Foreskin keratinocyte (primary cell): ENCODE measurements at places on chromosomes 12 and 14. TPM values are rescaled to one million over a fixed set of nuclear protein-coding genes. Genes with fewer than 3 reads are reported as not detected.

DNA sequence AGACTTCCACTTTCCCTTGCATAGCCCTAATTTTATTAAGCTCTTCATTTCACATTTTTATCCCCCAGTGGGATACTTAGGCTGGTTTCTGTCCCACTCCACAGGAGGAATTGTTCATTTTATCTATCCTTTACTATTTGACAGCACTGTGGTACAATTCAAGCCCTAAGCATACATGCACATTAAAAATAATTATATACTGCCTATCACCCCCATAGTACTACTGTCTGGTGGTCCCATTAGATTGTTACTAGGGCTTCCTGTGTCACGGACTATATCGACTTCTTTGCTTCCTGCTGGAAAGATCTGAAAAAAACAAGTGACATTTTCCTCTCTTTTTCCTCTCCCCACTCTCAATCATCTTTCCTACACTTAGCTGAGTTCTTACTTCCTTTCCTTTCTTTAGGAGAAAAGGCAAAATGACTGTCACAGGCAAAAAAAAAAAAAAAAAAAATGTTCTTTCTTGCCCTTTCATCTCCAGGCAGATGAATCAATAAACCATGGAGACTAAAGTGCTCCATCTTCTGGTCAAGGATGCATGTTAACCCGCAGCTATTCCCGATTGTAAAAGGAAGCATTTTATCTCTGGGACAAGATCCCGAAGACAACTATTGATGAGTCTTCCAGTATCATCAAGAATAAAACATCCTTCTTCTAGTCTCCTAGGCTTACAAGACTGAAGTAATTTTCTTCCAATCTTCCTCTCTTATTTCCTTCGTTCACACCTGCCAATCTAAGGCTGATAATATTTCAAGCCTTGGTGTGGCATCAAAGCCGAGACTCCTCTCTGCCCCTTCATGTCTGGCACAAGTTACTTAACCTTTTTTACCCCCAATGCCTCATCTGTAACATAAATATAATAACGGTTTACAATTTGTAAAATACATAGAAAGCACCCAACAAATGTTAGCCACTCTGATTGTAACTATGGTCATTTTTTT, 94.4 kb upstream of the PLEKHG7 start:
- DNase-seq: no peak

DNA sequence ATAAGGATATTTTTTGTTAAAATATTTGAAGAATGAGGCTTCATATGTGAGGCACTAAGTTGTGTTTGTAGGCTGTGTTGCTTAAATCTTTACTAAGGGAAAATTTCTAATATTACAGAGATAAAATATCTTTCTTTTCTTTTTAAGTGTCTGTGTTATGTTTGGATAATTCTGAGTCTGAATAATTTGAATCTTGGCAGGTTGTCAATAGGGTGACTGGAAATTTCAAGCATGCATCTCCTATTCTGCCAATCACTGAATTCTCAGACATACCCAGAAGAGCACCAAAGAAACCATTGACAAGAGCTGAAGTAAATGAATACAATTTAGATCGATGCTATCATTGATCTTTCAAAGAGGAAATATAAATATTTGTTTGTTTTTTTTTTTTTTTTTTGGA, 29.4 kb downstream of the TMPO start:
- DNase-seq: no peak

DNA sequence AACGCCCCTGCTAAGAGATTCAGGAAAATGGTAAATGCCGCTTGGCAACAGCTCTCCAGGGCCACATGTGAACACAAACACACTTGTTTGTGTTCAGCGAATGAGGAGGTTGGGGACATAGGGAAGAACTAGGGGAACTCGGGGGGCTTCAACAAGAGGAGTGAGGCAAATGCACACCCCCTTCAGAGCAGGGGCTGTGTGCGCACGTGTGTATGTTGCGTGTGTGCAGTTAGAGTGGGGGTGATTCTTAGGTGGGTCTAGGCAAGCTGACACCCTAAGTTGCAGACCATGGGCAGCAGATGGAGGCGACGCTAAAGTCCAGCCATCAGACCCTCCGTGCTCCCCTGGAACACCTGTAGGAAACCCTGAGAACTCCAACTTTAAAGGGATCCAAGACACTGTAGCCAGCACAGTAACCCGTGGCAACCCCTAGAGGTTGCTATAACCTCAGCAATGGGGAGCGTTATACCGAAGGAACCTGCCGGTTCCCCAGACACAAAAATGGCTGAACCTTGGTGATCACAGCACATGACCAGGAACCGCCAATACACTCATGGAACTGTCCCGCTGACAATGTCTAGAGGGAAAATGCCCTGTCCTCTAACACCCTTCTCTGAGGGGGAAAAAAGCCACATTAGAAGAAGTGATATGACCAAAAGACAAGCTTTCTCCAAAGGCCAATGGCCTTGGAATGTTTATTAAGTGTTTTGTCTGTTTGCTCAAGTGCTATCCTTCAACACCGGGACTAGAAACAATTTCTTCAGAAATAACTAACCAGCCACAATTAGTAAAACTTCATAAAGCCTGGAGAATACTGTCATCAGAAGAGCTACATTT, 86.5 kb upstream of the CEP83 start:
- DNase-seq: no peak

INHBE gene
- 0.07 TPM in 1 of 2 replicates, not detected in the other for total RNA-seq

L3HYPDH gene
- 25.9 and 26.7 TPM in 2 replicates for total RNA-seq

NAA30 gene
- total RNA-seq: 16.6 and 17.3 TPM in 2 replicates

ABCC9 gene
- total RNA-seq: 0.03 and 0.04 TPM in 2 replicates
